NCI-H748 treated with DMSO at 0.1 percent for 48 hours (cell line): ENCODE measurements at places on chromosomes 4 and X.

DNA sequence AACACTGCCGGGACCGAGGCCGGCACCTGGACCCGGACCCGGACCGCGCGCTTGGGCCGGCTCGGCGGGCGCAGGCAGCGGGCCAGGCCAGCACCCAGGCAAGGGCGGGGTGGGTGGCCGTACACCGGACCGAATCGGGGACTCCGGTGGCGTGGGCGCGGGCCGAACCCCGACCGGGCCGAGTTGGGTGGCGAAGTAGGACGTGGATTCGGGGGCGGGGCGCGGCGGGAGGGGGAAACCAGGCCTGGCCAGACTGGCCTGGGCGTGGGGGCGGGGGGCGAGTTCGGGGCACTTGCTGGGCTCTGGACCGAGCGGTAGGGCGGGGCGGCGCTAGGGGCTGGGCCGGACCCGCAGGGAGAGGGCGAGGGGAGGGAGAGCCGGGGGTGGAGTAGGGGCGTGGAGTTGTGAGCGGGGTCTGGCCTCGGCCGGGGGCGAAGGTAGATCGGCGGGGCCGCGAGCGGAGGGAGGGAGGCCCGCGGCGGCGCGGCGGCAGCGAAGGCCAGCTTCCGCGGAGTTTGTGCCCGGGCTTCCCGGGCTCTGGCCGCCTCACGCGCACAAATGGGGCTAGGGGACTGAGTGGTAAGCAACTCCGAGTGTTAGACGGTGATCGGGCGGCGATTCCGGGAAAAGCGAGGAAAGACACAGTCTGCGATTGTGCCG, 1.8 kb upstream of the BCORL1 start:
- DNase-seq: no peak

DNA sequence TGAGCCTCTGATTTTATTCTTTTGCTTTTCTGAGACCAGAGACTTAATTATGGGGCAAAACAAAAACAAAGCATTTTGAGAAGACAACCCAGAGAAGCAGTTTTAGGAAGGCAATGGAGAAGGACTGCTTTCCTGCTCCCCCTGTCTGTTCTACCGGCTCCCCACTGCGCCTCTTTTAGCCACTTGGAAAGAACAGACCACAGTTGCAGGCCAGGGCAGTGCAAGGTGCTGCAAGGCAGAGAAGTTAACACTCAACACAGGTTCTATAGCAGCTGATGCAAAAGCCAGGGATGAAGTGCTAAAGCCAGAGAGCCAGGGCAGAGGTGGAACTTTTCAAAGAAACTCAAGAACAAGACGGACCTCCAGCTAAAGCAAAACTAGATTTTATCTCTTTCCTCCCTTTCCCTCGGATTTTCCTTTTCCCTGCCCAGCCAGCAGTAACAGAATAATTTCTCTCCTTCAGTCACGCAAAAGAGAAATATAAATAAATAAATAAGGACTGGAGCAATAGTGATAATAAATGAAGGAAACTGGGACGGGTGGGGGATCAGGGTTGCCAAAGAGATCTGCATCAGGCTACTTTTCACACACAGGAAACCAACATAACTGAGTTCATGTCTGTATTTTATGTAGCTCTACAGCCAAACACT, 10.4 kb downstream of the SH3RF1 start:
- no peak for DNase-seq

DNA sequence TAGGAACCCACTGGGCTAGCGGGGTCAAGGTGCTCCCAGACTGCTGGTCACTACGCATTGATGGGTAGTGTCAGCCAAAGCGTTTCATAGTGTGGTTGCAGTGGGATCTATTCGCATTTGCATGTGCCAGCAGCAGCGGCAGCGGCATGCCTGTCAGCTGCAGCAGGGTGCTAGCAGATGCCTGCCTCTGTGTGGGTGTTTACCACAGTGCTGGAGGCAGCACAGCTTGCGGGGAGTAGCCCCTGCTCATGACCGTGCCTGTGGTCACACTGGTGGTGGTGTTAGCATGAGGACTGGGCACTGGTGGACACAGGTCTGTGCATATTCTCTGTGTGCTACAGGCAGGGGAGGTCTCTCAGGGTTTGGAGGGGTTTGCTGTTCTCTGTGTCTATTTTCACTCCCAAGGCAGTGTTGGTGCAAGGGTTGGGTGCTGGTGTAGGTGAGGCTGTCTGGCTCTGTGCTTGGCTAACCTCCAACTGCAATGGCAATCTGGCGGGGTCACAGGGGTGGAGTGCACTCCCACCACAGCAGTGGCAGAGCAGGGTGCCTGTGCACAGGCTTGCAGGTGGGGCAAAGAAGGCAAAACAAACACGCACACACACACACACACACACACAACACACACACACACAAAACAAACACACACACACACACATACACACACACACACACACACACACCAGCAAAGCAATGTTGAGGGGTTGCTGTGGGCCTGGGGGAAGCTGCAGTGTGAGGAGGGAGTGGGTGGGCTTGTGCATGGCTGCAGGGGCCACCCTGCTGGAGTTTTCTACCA, 184.4 kb downstream of the GLUD2 start:
- no peak for DNase-seq

DNA sequence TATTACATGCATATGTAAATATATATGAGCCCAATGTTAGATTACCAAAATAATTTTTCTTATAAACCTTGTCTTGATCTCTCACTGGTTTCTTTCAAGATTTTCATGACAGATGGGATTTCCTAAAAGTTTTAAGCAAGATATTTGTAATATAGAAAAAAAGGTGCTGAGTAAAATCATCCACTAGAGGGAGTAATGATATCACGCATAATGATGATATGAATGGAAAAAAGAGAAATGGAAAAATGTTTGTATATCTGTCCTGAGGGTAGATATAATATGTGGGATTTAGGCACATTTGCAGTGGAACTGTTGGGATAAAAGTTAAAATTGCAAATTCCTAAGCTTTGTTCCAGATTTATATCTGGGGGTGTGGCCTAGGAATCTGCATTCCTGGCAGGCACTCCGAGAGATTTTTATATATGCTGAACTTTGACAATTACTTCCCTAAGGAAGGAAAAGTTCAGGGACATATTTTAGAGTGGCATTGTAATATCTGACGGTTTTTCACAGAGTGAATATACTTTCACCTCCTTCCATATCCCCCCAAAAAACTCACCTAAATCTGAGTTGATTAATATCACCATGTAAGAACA, 60.5 kb downstream of the TMA16 start:
- peak; percentile 4 for DNase-seq

- DNase-seq: no peak
Measured at GRCh38 chr4:77010841-77011354, 61.3 kb downstream of the SEPTIN11 start.

GRCh38 chrX:154804957-154805695, at the start of gene MPP1:
TSS of gene MPP1 (minus strand) at chrX:154805485. CDS start at chrX:154805373, 112 bp downstream.
- DNase-seq: peak; percentile 43

GRCh38 chr4:1010395-1011021, 918 bp upstream of the FGFRL1 start:
- DNase-seq: no peak

- DNase-seq: no peak
Measured at GRCh38 chr4:136400829-136401228, 1131.5 kb downstream of the PCDH18 start.
